ENCODE measurements at places on chromosomes 1 and 21.

DNA sequence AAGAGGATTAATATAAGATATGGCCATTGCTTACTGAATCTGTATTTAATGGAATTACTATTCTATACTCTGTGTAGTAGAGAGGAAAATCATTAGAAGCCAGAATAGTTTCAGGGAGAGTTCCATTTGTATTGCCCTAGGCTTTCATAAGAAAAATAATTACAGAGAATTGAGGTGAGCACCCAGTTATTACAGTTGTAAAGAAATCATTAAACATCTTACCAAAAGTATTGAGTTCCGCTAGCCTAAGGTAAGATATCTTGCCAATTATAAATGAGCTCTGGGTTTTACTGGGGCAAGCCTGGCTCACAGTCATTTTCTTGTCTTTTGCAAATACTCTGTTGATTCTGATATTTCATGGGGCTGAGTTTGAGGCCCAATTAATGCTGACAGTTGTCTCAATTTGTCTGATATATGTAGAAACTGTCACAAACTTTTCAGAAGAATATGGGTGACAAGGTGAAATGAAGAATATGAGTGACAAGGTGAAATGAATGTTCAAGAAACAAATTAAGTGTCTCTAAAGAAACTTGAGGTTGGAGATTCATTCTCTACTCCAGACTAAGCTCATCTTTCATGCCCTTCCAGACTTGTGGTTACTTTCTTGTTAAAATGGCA is 127.8 kb downstream of the PTGER3 start:
- no peak for DNase-seq

DNA sequence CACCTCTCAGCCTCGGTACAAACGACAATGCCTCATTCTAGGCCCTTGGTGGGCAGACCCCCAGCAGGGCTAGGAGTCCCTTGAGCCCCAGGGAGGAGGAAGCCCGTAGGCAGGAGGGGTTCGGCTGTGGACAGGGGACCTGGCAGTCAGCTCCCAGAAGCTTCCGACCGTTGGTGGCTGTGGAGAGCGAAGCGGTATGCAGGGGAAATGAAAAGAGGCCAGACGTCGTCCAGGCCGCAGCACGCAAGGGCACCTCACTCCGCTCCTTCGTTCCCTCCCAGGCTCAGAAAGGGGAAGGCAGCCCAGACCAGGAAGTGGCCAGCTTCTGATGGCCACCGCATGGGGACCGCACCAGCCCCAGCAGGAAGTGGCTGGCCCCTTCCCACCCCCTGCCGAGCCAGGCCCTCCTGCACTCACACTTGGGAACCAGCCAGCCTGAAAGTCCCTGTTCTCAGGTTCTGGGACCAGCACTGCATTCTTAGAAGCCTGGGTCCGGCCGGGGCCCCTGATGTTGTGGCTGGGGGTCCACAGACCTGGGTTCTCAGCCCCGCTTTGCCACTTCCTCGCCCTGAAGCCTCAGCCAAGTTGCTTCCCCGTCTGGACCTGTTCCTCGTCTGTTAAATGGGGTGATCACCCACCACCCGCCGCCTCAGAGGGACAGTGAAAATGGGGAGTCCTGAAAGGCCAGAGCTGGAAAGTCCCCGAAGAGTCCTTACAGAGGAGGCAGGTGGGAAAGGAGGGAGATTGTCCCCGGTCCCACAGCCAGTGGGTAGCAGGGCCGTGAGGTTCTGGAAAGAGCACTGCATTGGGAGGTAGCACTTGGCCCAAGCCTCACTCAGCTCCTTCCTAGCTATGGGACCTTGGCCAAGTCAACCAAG is 104.0 kb upstream of the RUNX3 start:
- no peak for DNase-seq

- no peak for DNase-seq
Measured at GRCh38 chr1:64482128-64482527, 12.2 kb downstream of the CACHD1 start.

GRCh38 chr1:22567197-22567596 is 3.9 kb downstream of the EPHA8 start:
- no peak for DNase-seq

- DNase-seq: no peak
Measured at GRCh38 chr21:43976661-43977060, 35.4 kb upstream of the TRAPPC10 start.

DNA sequence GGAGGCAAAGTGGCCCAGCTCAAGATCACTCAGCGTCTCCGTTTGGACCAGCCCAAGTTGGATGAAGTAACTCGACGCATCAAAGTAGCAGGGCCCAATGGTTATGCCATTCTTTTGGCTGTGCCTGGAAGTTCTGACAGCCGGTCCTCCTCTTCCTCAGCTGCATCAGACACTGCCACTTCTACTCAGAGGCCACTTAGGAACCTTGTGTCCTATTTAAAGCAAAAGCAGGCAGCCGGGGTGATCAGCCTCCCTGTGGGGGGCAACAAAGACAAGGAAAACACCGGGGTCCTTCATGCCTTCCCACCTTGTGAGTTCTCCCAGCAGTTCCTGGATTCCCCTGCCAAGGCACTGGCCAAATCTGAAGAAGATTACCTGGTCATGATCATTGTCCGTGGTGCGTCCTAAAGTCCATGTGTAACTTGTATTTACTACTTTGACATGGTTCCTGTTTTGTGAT is 2.7 kb downstream of the RBM15 start:
- no peak for DNase-seq

DNA sequence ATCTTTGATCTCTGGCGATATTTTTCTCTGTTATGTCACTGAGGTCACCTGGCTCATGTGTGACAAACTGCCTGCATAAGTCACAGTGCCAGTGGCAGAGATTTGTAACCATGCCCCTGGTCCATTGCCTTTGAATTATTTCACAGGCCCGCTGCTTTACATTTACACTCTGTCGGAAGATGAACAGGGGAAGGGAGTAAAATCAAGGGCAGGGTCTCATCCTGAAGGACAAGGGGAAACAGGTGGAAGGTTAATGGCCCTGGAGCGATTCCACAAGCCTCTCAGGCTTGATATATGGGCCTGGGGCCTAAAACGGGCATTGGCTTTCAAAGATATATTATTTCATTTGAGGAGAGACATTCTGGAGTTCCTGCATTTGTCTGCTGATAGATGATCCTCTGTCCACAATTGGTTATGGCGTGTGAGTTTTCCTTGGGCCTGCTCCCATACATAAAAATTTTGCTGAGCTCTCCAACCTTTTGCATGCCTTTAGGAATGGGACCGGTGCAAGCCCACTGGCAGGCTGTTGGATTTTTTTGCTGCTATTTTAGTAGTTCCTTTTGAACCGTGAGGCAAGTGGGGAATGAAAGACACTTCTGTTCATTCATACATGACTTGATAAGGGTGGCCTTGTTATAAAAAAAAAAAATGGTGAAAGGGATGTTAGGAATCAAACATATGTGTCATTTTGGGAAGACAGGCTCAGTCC is 51.9 kb downstream of the NR5A2 start:
- no peak for DNase-seq

DNA sequence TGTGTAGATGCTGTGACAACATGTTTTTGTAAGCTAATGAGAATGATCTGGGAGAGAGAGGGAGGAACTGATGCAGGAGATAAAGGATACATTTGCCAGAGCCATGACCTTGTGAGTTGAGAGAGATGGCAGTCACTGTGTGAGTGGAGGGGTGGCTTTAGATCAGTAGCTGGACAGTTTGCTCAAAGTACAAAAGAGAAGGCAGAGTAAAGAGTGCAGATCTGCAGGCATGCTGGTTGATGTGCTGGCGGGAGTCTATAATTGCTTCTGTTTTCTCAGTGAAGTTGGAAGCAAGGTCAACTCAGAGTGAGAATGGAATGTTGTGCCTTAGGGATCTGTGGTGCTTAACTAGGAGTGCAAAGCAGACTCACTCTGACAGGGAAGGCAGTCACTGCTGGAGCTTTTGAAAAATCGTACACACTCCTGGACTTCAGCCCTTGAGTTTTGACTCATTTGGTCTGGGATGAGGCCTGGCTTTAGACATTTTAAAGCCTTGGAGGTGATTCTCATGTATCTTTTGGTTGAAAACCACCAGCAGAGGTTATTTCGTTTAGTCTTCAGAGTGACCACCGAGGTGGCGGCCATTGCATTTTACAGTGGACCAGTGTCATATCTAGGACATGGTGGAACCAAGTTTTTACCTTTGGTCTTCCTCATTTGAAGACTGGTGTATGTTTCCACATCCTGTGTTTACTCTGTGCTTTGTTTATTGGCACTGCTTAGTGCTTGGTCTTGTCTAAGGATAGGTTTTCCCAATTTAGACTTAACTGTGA is 49.6 kb downstream of the MTR start:
- DNase-seq: no peak

DNA sequence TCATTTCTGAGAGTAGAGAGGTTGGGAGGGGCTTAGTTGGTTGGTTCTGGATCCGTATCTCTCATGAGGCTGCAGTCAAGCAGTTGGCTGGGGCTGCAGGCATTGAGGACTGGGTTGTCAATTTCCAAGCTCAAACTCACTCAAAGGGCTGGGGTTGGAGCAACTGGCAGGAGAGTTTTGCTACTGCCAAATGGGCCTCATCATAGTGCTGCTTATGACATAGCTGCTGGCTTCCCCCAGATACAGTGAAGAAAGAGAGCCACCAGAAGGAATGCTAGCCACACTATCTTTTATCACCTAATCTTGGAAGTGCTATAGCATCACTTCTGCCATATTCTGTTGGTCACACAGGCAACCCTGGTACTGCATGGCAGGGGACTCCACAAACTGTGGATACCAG is 363.5 kb upstream of the USP24 start:
- DNase-seq: no peak

- no peak for DNase-seq
Measured at GRCh38 chr1:178639326-178639725, 85.7 kb upstream of the RALGPS2 start.

GRCh38 chr1:92372164-92372563 is 73.3 kb downstream of the RPAP2 start:
- no peak for DNase-seq

GRCh38 chr1:13965770-13966398 is 265.9 kb downstream of the PRDM2 start:
- DNase-seq: no peak

DNA sequence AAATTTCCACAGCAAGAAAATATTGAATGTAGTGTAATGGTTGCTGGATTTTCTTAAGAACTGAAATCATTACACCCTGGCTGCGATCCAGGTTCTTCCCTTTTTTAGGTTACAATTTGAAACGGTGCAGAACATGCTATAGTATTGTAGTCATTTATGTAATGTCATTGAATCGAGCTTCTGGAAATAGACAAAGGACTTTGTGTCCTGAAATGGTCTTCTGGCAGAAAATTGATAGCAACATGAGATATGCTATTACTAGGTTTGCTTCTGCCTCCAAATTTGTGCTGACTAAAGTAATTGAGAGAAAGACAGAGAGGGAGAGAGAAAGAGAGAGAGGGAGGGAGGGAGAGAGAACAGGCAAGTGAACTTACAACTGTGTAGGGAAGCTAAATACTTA is 146.2 kb upstream of the NFIA start:
- no peak for DNase-seq

- no peak for DNase-seq
Measured at GRCh38 chr1:75970631-75971030, 38.4 kb upstream of the ASB17 start.

DNA sequence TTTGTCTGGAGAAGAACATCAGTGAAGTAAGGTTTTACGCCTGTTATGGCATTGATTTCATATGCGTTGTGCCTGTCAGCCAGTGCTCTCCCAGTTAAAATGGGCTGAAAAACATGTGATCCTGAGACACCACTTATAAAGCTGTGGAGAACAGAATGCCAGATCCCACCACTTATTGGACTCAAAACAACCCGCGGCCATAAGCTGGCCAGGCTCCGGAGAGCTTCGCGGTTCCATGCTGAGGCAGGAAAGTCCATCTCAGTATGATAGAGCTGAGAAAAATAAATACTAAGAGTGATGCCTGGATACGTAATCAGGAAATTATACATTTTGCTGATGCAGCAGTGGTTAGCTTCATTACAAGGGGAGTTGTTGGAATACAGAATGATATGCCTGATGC is 5.1 kb downstream of the APOBEC4 start:
- no peak for DNase-seq

- DNase-seq: no peak
Measured at GRCh38 chr1:213714645-213715044, 273.1 kb upstream of the PROX1 start.

DNA sequence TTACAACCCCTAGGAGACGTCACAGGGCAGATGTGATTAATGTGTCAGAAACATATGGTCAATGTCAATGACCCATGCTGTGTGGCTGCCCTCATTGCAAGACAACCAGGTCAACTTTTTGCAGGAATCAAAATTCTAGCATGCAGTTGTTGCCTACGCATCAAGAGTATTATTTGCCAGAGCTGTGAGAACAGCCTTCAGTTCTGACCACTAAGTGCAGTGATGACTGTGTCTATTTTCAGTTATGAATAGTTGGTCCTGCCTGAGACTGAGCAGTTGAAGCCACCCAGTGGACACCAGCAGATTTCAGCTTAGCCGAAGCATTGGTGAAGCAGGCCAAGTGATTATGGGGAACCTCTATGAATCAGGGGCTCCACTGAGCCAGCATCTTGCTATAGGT is 47.3 kb downstream of the LYPLAL1 start:
- no peak for DNase-seq

DNA sequence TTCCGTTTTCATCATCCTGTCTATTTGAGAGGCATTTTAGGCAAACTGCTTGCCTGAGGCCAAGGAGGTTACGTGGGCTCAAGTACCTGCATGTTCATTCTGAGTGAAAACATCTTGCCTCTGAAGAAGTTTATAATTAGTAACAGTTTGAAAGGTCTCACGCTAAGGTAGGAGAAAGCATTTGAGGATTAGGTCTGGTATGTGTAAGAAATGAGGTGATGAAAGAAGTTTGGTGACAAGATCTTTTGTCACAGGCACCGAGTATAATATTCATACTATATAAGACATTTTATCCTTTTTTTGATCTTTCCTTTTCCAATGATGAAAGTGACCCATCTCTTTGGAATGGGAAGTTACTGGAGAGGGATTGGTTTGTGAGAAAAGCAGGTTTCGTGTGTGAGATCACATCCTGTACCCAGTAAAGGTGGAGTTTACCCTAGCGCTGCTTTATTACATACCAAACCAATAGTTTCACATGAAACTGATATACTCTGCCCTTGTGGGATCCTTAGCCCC is 98.7 kb upstream of the PDC start:
- DNase-seq: no peak

DNA sequence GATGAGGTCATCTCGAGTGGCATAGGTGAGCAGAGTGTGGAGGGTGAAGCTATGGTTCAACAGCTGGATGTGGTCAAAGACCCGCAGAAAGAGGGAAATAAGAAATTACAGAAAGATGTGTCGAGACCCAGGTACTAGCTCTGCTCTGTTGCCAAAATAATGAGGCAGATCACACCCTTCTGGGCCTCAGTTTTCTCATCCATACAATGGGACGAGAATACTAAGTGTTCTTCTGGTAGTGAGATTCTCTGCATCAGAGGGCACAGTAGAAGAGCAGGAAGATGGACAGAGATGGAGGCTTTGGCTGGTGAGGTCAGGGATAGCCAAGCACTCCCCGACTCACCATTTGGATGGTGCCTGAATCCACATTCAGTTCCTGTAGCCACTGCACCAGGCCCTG is 11.1 kb downstream of the MAP3K6 start:
- no peak for DNase-seq

- no peak for DNase-seq
Measured at GRCh38 chr21:27225940-27226339, 259.1 kb upstream of the ADAMTS5 start.
